ENCODE measurements at places on chromosomes 1 and 21.

- no peak for DNase-seq
Observed at GRCh38 chr21:41536076-41536826, 28.3 kb upstream of the TMPRSS2 start.

GRCh38 chr1:220219865-220220698 is 52.2 kb downstream of the RAB3GAP2 start:
- DNase-seq: no peak

GRCh38 chr21:45248301-45248892 is 39.3 kb downstream of the POFUT2 start:
- DNase-seq: no peak

GRCh38 chr1:153796786-153797659 is 21.8 kb downstream of the SLC27A3 start:
- DNase-seq: no peak

GRCh38 chr1:244762629-244763028 is 72.8 kb upstream of the COX20 start:
- DNase-seq: no peak

GRCh38 chr1:10665930-10666850 is 130.3 kb downstream of the CASZ1 start:
- DNase-seq: no peak

- DNase-seq: no peak
Observed at GRCh38 chr1:47563201-47563600, 125.4 kb downstream of the FOXD2 start.

DNA sequence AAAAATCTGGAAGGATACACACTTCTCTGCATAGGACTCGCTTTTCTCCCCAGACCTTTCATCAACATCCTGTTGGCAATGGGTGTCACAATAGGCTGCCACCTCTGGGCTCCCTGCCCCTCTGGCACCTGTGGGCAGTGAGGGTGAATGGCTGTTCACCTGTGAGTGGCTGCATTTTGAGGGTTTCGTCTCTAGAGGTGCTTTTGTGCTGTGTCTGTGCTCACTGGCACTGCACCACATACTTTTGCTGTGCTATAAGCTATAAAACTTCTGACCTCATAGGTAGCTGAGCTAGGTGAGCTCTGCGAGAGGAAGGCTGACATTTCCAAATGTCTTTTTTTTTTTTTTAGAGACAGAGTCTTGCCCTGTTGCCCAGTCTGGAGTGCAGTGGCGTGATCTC is 35.9 kb downstream of the SLC30A1 start:
- no peak for DNase-seq

DNA sequence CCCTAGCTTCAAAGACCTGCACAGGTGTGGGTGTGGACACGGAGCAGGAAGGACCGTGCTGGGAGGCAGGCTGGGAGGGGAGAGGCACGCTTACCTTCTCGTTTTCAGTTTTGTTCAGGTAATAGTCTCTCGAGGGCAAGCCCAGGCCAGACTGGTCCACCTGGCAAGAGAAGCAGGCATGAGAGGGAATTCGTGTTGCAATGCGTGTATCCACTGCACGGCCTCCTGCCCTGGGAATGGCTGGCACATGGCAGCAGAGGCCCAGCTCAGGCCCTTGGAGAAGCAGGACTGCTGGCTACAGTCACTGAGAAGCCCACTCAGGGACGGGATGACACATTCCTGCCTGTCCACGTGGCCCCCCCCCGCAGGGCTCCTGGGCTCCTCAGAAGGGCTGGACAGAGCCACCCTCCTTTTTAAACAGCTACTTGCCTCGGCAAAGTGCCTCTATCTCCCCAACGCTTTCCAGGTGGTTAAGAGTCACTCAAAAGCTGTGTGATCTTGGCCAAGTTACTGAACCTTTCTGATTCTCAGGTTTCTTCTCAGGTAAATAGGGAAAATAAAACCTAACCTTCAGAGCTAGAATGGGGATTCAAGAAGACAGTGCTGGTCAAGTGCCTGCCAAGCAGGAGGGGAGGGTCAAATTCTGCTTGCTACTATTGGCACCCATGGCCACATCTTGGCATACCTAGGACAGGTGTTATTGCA is 32.7 kb downstream of the ECE1 start:
- no peak for DNase-seq

DNA sequence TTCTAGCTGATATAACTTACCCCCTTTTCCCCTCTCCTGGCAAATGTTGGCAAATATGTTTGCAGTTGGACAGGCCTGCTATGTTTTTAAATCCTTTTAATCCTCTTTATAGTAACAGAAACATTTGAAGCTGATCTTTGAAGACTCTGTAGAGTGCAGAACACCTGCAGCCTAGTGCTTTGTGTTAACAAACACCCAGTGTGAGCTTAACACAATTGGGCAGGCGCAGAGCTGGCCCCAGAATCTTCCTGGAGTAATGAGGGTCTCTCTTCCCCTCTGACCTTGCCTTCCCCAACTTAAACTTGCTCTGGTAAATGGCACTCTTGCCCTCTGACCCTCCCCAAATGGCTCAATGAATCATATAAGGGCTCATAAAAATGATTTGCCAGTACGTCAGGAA is 247.9 kb upstream of the LYPLAL1 start:
- DNase-seq: no peak

DNA sequence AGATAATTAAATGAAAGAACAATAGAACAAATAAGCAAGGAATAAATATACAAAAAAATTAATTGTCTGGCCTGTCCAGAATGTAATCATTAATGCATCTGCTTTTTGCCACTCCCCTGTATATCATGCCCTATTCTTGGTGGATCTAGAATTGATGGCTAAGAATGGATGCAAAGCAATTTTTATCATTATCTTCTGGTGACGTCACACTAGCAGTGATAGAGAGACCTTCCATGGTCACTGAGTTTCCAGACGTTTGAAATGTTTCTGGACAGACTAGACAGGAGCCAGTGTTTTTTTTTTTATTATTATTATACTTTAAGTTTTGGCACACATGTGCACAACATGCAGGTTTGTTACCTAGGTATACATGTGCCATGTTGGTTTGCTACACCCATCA is 563.0 kb downstream of the NEGR1 start:
- no peak for DNase-seq

GRCh38 chr1:55076356-55076755 is 37.0 kb downstream of the PCSK9 start:
- DNase-seq: no peak

DNA sequence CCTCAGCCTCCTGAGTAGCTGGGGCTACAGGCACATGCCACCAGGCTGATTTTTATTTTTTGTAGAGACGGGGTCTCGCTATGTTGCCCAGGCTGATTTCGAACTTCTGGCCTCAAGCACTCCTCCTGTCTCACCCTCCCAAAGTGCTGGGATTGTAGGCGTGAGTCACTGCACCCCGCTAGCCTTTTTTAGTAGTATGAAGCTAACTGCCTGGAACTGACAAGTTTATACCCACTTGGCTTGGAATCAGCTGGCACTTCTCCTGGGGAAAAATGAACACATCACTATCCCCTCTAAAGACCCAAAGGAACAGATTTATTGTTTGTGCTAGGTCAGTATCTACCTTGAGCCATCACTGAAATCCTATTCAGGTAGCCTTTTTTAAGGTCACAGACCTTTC is 19.0 kb downstream of the TMEM63A start:
- DNase-seq: no peak

DNA sequence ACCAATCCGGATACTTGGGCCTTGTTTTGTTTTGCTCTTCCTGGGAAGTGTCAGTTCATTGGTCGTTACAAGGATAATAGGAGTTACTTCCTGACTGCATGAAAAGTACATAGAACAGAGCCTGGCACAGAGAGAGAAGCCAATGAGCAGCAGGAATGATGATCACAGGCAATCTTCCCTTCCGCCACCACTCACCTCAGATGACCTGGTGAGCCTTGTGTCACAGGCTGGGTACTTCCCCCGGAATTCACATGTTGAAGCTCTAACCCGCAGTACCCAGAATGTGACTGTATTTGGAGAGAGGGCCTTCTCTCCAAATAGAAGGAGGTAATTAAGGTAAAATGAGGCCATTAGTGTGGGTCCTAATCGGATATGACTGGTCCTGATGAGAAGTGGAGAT is 18.8 kb upstream of the GPR137B start:
- no peak for DNase-seq

- DNase-seq: no peak
Observed at GRCh38 chr1:18944810-18945209, 11.7 kb downstream of the IFFO2 start.

DNA sequence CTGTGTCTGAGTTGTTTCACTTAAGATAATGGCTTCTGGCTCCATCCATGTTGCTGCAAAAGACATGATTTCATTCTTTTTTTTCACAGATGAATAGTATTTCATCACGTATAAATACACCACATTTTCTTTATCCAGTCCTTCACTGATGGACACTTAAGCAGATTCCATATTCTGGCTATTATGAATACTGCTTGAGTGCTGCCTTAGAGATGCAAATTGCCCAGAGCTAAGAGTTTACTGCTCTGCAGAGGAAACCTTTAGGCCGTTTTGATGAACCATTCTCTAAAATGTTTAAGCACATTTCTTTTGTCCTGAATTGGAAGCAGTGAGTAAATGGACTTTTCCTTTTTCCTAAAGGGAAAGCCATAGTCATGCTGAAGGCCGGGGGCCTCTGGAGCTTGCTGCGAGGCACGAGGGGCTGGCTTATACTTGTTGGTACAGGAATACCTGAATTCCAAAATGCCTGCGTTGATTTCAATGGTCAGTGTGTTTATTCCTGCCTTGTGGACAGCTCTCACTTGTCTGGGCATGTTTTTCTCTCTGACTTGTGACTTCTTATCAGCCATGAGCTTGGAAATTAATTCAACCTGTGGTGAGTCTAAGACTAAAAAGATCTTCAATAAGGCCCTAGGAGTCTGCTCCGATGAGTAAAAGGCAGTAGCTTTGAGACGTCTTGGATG is 201.0 kb upstream of the MAP1LC3C start:
- DNase-seq: no peak

DNA sequence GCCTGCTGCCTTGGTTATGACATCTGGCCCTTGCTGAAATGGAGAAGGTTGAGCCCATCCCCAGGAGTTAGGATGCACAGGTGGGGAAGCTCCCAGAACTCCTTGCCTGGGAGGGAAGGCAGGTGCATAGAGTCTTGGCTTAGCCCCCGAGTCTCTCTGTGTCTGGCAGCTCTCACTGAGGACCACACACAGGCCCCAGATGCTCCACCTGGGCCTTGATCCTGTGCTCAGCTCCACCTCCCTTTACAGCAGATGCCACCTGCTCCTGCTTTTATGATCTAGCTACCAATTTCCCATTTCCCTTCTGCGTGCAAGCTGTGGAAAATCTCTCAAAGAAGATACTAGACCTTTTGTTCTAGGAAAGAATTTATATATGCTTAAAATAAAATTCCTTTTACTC is 28.8 kb upstream of the KCNJ6 start:
- DNase-seq: no peak

- no peak for DNase-seq
Observed at GRCh38 chr1:22236166-22236565, 93.3 kb upstream of the WNT4 start.

GRCh38 chr21:36816561-36817130 is 117.7 kb downstream of the SIM2 start:
- DNase-seq: no peak

DNA sequence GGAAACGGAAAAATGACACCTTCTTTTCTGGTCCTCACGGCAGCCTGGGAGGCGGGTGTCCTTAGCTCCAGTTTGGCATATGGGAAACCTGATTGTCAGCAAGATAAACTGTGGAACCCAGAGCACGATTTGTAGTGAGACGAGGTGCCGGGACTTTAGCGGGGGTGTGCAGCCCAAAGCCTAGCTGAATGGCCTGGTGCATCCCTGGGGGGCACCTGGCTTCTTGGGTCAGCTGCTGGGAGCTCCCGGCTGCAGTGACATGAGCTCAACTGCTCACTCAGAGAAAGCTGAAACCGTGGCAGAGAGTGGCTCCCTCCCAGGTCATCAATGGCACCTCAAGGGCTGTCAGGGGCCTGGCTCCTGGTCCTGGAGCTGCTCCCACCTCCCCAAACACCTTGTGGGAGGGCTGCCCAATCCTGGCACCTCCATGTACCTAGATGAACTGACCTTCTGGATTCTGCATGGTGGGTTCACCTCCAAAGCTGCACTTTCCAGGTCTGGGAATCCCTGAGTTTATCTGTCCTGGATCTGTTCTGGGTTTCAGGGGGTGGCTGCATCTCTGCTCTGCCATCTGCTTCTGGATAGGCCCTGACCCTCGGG is 260.5 kb downstream of the MATN1 start:
- DNase-seq: no peak

GRCh38 chr1:43444836-43445235 is 8.9 kb downstream of the HYI start:
- DNase-seq: no peak

GRCh38 chr1:146022403-146023127 is 1.0 kb upstream of the HJV start:
- no peak for DNase-seq

- no peak for DNase-seq
Observed at GRCh38 chr1:73778471-73778870, 419.5 kb downstream of the LRRIQ3 start.

GRCh38 chr1:228754646-228755268 is 19.5 kb downstream of the RHOU start:
- no peak for DNase-seq

DNA sequence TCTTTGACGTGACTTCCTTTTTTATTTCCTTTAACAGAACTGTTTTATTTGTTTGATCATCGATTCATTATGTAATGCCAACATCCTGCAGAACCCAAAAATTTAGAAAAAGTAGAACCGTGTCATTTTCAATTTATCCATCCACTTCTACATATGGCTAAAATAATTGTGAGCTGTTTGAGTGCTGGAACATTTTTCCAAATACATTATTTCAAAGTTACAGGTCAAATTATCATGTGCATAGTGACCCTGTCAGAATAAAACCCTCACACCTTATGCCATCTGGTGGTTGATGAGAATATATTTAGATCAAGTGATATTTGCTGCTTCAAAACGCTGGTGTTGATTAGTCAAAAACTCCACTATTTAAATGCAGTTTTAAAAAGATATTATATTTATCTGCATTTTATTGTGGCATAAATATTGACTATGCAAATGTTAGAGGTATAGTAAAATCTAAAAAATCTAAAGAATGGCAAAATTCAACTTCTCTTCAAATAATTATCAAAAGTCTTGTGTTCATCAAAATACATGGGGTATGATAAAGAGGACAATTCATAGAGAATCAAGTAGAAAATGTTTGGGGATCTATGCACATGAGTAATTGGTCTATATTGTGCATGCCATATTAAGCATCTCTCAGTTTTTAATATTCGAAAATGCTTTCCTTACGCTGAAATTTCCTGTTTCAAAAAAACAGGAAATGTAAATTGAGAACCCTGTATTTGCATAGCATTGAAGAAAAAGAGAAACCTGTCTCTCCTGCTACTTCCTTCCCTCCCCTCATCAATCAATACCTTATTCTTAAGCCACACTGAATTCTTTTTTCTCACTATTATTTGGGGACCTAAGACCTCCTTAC is 39.7 kb downstream of the UBE2U start:
- DNase-seq: no peak
